ENCODE measurements at places on chromosomes 6 and 20. TPM values are rescaled to one million over a fixed set of nuclear protein-coding genes. Genes with fewer than 3 reads are reported as not detected.

DNA sequence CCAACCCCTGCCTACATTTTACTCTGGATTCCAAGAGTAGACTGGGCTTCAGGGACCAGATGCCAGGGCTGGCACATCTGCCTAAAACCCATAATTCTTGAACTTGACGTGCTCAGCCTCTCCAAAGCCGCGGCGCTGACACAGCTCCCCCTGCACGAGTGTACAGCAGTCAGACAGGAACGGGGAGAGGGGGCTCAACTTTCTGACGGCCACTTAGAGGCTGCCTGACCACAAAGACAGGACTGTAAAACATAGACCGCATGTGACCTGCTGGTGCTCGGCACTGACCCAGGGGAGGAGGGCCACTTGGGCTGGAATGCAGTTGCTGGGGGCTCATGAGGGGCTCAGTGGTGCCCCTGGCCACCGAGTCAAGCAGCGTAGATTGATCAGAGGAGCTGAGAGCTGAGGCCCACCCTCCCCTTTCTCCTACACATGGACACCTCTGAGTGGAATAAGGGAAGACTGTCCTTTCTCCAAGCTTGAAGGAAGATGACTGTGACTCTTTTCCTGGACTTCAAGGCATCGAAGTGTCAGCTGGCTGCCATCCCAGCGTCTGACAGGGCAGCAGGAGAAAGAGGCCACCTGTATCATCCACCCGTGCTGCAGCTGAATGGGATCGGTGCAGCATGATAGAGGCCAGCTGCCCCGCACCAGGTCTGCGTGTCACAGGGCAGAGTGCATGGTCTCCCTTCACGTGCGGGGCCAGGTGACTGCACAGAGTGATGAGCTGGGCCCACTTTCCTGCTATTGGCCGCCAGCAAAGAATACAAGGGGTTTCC is 171.3 kb upstream of the AGPAT4 start:
- no peak for DNase-seq

GRCh38 chr6:96631248-96631647 is 68.3 kb downstream of the FHL5 start:
- no peak for DNase-seq

Gene TCP11
- total RNA-seq = not detected

Gene ISM1
- 0.06 TPM for total RNA-seq

DNA sequence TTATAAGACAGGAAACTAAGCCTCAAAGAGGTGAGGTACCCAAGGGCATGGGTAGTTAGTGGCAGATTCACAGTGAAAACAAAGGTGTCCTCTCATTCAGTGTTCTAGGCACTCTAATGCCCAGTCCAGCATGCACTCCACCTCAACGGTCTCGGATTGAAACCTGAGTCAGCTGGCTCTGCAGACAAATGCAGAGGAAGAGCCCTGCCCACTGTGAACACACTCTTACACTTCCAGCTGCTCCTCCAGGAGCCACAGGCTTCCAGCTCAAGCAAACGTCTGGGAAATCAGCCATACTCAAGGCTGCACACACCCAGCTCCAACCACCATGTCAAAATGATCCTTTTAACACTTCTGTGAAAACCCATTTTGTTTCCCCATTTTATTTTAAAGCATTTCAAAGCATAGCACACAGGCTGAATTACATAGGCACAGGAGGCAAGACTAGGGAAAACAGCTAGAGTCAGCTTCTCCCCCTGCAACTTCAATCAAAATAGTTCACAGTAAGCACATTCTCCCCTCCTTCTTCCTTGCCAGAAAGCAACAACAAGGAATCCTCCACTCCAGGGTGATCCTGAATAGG is 3.0 kb upstream of the IL17A start:
- DNase-seq = no peak

Gene LTB
- 50.8 TPM for total RNA-seq

Gene SYCP2L
- 3.4 TPM for total RNA-seq

DNA sequence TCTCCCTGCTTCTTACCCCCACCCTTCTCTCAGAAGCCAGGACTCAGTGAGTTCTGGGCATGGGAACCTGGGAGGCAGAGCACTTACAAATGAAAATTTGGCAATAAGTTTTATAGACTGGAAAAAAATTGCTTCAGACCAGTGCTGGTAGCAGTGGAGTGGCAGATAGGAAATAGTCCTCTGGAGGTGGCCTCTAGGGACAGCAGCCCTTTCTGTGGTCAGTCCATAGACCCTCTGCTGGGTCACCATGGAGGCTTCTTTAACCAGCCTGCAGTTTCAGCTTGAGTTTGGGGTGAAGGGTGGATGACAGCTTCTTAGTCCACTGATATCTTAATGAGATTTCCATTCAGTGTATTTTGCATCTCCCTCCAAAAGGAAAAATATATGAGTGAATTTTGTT is 179.1 kb downstream of the ARID1B start:
- no peak for DNase-seq

DNA sequence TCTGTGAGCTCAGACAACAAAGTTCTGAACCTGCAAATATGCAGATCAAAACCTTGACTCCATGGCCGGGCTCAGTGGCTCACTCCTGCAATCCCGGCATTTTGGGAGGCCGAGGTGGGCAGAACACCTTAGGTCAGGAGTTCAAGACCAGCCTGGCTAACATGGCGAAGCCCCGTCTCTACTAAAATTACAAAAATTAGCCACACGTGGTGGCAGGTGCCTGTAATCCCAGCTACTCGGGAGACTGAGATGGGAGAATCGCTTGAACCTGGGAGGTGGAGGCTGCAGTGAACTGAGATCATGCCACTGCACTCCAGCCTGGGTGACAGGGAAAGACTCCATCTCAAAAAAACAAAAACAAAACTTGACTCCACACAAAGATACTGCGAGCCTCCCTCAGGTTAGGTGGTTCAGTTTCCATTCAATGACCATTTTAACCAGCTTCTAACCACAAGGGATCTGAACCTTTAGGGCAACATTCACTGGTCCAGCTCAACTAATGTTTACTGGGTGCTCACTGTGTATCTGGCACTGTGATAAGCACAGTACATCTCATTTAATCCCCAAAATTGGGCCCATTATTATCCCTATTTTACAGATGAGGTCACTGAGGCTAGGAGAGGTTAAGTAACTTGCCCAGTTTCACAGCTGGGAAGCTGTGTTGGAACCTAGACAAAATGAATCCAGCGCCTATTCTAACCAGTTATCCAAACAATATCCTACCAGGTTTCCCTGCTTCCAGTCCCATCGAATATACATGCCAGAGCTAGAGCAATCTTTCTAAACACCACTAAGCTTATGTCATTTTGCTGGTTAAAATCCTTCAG is 1.8 kb downstream of the SNRPB start:
- no peak for DNase-seq

Gene SLC35D3
- not detected for total RNA-seq

DNA sequence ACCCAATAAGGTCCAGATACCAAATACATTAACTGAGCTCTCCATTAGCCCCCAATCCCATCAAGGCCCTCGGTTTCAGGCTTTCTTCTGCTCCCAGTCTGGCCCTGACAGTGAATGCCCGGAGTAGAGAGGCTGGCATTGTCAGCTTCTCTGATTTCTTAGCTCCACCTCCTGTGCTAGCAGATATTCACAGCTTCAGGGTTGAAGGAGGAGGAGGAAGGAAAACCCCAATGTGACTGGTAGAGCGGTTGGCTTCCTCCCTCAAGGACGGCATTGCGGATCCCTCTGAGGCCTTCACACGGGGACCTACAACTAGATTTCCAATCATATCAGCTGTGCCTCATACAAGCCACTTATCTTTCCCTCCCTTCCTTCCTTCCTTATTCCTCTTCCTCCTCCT is 164.1 kb upstream of the SYNDIG1 start:
- DNase-seq = no peak

Gene ETV7
- total RNA-seq = 0.87 TPM

Measured in epithelial cell of proximal tubule (primary cell).